ENCODE measurements at places on chromosomes 3 and 15.
A peak's percentile ranks its signal among the peaks of the same experiment; 100 is the strongest.

DNA sequence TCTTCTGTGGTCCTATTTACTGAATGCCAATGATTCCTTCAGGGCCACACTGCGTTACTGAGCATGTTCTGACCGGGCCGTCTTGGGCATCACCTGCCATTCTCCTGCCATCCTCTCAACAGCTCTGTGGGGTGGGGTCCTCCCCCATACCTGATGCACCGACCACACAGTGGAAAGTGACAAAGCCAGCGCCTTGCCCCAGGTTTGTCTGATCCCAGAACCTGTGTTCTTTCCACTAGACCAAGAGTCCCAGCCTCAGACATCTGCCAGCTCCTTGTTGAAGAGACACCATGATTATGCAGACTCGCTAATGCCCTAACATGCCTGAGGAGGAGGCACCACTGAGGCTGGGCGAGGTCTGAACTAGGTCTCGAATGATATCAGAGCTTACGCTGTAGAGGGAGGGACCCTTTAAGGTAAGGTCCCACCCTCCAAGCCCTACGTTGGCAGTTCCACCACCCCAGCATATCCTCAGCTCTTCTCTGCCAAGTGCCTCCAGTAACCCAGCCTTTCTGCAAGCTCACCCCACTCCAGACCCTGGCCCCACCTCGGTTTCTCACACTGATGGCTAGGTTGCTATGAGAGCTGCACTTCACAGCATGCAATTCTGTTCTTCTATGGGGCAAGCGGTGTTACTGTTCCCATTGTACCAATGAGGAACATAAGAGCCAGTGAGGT, 29.8 kb upstream of the PLXNA1 start:
- no peak for DNase-seq

GRCh38 chr3:120726791-120727190, 15.5 kb downstream of the RABL3 start:
- DNase-seq: no peak

GRCh38 chr3:186105543-186105942, 3.3 kb downstream of the ETV5 start:
- no peak for DNase-seq

DNA sequence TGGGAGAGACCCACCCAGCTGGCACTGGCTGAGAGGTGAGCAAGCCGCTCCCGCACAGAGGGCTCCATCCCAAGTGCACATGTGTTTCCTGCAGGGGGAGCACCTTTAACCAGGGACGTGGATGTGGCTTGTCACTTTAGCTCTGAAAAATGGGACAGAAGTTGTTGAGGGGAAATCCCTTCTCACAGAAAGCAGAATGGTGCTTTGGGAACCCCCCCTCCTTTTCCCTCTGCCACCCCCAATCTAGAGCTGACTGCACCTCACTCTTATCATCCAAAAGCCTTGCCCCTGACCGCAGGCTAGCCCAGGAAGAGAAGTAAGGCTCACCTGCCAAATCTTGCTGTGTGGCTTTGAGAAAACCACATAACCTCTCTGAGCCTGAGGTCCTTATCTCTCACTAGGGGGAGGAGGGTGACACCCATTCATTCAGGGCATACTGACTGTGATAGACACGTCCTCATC, 77.9 kb downstream of the RPN1 start:
- peak; percentile 44 for DNase-seq

DNA sequence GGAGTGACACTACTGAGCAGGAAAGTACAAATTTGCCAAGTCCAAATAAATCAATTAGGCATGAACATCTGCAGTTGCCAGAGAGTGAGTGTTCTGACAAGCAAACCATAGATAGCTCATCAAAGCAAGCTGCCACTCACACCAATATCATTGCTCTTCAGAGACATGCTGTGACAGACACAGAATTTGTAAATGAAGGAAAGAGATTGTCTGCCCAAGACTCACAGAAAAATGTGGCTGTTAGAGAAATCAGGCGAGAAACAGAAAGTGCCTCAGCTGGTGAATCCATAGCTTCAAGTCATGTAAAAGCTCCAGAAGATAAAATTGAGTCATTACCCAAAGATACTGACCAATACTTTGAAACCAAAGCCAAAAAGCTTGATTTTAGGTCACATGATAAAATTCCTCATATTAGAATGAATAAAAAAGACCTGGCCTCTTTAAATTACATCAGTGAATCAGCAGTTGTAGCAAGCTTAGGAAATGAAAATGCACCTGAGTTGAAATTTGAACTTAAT, 50.8 kb downstream of the CRYBG3 start:
- DNase-seq: no peak

DNA sequence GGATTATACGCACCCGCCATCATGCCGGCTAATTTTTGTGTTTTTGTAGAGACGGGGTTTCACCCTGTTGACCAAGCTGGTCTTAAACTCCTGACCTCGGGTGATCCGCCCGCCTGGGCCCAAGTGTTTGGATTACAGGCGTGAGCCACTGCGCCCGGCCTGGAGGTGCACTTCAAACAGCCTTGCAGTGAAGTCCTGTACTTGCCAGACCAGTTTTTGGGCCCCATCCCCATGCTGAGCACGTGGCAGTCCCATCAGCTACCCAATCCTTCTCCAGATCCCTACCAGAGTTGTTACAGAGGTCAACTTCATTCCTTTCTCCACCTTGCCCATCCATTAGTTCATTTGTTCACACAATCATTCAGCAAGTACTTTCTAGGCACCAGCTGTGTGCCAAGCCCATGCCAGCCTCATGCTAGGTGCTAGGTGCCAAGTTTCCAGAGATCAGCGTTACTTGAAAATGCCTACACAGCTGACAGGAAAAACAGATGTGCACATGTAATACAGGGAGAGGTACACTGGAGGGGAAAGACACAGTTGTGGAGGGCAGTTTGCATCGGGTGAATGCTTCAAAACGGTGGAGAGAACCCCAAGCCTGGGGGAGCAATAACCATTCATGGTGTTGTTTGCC, 2.2 kb downstream of the DNAH1 start:
- no peak for DNase-seq
